ENCODE measurements at places on chromosomes 2 and 18.

DNA sequence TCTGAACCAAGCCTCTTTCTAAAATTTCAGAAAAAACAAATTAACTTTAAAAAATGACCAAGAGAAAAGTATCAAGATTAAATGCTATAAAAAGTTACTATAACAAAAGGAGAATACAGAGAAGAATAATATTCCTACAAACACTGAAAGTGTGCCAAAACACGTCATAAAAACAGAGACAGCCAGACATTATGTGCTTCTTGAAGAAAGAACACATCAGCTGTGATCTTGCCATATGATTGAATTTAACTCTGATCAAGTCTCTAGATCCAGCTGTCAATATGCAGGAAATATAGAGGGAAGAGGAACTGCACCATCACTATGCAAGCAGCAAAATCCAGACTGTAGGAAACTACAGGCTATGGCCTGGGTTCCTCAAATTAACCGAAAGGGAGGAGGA is 33.7 kb upstream of the COL5A2 start:
- DNase-seq, result no peak

GRCh38 chr2:75553935-75554531 is 6.7 kb downstream of the EVA1A start:
- DNase-seq, result no peak

- DNase-seq, result peak; percentile 50
Observed at GRCh38 chr18:24964216-24964615, 387.8 kb downstream of the ZNF521 start.

- DNase-seq, result no peak
Observed at GRCh38 chr2:134785659-134786430, 52.6 kb upstream of the ACMSD start.

DNA sequence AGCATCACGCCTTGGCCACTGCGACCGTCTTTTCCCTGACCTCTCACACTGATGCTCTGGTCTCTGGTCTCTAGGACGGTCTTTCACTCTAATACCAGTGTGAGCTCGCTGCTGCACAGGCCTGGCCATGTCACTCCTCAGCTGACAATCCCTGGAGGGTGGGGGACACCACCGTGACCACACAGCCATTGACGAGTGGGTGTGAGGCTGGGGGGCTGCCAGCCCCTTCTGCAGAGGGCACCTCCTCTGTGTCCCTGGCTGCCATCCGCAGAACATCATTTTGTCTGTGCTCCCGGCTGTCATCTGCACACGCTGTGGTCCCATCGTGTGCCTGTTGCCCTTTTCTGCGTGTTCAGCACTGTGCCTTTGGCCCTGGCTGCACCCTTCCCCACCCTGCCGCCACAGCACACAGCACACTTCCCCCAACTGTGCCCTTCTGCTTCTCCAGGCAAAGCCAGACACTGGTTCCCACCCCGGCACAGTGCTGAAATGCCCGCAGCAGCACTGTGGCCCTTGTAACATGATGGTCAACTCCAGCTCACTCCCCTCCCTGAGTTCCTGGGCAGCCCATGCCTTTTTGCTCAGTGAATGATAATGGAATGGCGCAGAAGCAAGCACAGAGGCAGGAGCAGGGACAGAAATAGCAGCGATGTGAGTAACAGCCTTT is 30.4 kb upstream of the INHBB start:
- no peak for DNase-seq

- no peak for DNase-seq
Observed at GRCh38 chr2:224849264-224849663, 133.1 kb upstream of the CCDC195 start.

DNA sequence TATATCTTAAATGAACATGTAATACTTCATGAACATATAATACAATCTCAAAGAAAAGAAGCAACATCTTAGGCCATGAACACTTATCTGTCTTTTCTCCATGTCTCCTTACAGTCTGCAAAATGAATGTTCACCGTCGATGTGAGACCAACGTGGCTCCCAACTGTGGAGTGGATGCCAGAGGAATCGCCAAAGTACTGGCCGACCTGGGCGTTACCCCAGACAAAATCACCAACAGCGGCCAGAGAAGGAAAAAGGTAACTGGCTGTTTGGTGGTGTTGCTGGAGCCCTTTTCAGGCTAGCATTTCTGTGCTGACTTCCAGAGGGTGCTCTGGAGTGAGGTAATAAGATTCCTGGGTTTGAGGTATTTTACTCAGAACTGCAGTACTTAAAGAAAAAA is 295.9 kb upstream of the EPAS1 start:
- no peak for DNase-seq

GRCh38 chr18:570256-570655 is 9.9 kb upstream of the CETN1 start:
- no peak for DNase-seq

DNA sequence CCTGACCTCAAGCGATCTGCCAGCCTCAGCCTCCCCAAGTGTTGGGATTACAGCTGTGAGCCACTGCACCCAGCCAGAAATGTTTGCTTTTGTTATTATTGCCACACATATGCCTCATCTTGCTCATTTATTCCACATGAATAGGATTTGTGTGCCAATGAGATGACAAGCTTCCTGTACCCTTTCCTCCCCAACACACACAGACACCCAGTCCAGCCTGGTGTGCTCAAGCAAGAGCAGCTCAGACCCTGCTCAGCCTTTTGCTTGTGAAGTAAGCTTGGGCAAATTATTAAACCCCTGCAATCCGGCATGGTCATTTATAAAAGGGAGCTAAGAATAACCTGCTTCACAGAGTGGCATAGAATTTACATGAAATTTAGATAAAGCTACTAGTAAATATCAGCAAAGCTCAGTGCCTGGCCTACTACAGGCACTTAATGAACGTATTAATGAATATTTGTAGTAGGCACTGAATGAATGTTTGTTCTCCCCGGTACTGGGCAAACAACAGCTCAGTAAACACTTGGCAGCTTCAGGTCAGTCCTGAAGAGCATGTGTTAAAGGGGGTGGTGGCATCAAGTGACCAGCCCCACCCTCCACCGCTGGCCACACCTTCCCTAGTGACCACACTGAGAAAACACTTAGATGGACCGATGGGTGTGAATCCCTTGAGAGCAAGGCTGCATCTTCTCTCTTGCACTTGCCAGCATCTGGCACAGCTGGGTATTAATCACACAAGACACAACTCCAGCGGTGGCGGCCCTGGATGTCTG is 280.2 kb downstream of the SRBD1 start:
- no peak for DNase-seq

DNA sequence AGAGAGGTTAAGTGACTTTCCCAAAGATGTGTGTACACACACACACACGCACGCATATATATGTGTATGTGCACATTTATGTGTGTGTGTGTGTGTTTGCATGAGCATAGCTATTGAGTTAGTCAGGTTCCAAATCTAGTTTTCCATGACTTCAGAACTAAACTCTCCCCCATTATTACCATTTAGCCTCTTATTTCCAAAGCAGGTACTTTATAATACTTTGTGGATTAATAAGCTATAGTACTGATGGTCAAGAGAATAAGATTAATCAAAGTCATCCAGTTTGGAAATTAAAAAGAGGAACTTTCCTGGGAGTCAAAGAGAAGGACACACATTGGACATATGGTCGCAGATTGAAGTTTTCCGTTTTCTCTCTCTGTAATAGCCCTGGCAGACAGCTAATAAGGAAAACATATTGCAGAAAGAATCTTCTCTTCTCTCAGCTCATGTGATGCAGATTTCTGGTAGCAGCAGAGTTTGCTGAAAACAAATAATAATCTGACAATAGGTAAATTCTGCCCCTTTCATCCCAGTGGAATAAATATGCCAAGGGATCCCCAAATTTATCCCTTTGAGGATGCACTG is 410.9 kb upstream of the TCF4 start:
- DNase-seq, result no peak

GRCh38 chr2:76281156-76281841 is 570.6 kb upstream of the GCFC2 start:
- DNase-seq, result no peak

DNA sequence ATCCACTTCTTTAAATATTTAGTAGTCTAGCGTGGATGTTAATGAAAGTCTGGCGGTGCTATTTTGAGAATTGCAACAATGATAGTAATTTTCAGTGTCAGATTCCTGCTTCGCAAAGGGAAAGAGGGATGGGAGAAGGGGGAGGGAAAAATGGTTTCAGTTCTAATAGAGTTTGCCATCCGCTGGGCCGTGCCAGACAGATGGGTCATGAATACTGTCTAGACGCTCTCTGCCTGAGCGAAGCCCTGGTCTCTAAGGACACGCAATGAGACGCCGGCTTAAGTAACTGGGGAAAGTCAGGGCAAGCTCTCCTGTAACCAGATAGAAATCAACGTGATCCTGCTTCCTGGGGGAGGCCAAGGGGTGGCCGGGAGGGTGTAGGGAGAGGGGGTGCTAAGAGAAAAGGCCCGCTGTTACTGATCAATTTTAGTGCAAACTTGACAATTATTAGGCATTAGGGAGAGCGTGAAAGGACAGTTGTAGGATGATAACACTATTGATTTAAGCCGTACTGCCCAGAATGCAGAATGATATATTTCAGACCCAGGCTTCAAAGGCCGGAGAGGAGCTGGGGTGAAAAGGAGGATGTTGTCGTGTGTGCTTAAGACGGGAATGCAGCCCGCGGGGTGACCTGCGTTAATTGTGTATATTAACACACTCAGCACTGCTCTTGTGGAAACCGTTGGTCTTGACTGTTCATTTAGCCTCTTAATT is 229.2 kb downstream of the LDLRAD4 start:
- no peak for DNase-seq

DNA sequence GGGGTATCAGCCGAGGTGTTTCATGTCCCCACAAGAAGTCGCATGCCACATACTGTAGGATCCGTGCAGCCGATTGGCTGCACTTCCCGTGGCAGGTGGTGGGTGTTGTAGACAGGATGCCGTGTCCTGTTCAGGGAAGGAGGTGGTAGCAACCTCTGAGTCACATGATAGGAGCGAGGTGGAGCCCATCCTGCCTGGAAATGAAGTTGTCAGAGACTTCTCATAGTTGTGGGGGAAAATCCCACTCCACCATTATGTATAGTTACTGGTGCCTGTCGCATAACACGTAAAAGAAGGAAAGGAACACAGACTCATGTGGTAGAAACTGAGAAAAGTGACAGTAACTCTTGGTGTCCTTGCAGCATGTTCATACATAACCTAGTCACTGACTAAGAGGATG is 91.4 kb upstream of the IL1R2 start:
- DNase-seq, result peak; percentile 77

DNA sequence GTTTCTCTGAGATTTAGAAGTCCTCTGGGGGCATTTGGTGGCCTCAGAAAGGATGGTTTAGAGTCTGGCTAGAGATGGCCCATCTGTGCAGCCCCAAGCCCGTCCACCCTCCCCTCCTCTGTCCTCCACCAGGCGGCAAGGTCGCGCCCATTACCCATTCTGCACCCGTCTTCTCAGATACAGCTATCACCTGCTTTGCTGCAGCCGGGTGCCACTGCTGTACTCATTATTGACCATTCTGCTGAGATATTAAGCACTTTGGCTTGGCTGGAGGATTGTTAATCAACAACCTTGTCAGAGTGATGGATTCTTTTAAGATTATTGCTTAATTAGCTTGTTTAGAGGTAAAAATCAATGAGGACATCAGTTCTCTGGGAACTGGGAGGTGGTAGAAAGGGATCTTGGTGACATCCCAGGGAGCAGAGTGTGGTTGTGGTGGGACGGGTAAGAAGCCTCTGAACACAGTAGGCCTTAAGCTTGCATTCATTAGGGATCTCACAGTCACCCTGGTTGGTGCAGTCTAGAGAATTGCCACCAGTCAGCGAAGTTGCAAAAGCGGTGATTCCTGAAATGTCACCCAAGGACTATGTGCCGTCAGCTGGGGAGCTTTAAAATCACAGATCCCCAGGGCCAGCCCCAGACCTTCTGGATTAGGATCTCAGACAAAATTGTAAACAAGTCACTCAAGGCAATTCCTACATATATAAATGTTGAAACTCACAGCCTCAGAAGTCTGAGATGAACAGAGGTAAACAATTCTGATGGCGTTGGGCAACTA is 90.9 kb downstream of the CAPN13 start:
- DNase-seq, result no peak

GRCh38 chr2:223589901-223590300 is 12.3 kb downstream of the SCG2 start:
- DNase-seq, result no peak

- DNase-seq, result peak; percentile 5
Observed at GRCh38 chr18:67766930-67767329, 250.4 kb upstream of the DSEL start.

- no peak for DNase-seq
Observed at GRCh38 chr2:64477979-64478378, 24.0 kb downstream of the LGALSL start.

GRCh38 chr2:124663645-124663997 is 638.5 kb downstream of the CNTNAP5 start:
- no peak for DNase-seq

DNA sequence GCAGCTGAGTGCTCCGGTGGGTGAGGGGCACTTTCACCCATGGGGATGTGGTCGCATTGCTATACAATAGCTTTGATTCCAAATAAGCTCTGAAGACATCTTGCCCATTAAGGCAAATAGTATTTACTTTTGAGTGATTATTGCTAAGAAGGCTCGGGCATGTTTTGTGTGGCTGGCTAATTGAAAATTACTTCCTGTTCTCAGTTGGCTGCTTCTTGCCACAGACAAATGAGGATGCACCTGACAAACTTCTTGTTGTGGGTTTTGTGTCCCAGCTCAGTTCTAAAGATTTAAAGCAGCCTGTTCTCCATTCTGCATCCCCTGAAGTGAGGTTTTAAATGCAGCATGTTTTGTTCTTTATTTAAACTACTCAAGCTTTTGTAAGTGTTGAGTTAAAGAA is 88.3 kb downstream of the KCNS3 start:
- DNase-seq, result peak; percentile 5

DNA sequence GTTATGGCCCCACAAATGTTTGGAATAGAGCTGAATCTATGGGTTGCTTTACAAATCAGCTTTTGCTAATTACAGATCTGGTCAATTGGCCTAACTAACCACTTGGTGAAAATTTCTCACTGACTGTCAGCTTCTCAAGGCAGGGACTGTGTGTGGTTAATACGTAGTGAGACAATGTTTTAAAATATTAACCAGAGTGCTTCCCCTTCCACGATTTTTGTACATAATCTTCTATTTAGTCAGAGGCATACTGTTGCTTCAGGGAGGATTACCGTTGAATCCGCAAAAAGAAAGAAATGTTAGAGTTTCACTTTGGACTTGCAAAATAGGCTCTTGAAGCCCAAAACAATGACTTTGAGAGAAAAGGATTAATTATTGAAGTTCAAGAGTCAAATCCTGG is 14.9 kb upstream of the KCNS3 start:
- DNase-seq, result no peak

DNA sequence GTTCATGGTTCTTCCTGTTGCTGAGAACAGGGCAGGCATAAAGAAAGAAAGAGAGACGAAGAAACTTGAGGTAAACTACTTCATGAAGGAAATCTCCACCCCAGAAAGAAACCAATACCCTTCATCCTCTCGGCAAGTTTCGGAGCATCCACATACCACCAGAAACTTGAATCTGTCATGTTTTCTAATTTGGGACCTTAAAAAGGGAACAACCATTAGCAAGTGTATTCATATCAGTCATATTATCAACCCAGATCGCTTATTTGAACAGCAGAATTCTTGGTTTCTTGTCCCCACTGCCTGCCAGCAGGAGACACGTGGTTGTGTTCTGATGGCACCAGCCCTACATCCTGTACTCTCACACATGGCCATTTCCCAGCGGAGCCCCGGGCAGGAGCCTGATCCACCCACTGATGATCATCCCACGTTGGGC is 53.2 kb upstream of the FZD7 start:
- DNase-seq, result peak; percentile 89
